Panc1 (cell line): ENCODE measurements at places on chromosomes 7 and 10.

GRCh38 chr10:123348691-123349572, 194.7 kb downstream of the BUB3 start:
- no peak overlapping the region for H3K4me3 ChIP-seq
- no peaks in the 10 kb centered on the region for H3K36me3 ChIP-seq
- peaks cover 4% of the 10 kb centered on the region for H3K27me3 ChIP-seq

GRCh38 chr10:71719042-71719441, 536 bp downstream of the C10orf105 start:
- no peak overlapping the region for H3K4me3 ChIP-seq
- no peaks in the 10 kb centered on the region for H3K36me3 ChIP-seq
- no peak for DNase-seq

DNA sequence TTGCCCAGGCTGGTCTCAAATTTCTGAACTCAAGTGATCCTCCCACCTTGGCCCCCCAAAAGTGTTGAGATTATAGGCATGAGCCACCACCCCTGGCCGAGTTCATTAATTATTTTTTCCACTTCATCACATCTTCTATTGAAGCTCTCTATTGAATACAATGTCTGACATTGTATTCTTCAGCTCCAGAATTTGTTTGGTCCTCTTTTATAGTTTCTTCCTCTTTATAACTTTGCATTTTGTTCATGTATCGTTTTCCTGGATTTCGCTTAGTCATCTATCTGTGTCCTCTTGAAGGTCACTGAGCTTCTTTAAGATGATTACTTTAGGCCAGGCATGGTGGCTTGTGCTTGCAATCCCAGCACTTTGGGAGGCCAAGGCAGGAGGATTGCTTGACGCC, 30.2 kb downstream of the NOM1 start:
- no peaks in the 10 kb centered on the region for H3K27me3 ChIP-seq
- H3K27ac ChIP-seq: no peak overlapping the region
- peaks cover 3% of the 10 kb centered on the region; the same call in 1 of the 2 replicates for H3K36me3 ChIP-seq
- no peak overlapping the region for H3K4me3 ChIP-seq

DNA sequence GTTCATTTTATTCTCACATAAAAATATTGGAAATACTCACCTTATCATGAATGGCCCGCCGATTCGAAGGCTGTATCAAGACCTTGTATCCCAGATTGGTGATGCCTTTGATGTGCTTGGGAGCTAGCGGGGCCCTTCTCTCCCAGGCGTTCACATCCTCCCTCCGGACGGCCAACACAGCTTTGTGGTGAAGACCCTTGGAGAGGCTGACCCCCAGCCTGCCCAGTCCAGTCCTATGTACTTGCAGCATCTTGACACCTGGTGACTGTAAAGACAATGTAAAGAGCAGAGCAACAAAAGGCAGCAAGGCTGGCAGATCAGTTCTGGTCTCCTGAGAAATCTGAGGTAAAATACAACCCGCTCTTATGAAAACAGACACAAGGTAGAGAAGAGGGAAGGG, 10.6 kb downstream of the AASS start:
- H3K27ac ChIP-seq: no peak overlapping the region
- no peaks in the 10 kb centered on the region for H3K4me1 ChIP-seq
- H3K27me3 ChIP-seq: peaks cover 4% of the 10 kb centered on the region
- no peak overlapping the region for H3K4me3 ChIP-seq
- no peaks in the 10 kb centered on the region for H3K36me3 ChIP-seq
- no peak for DNase-seq
